Fibroblast of lung (primary cell): ENCODE measurements at places on chromosomes 2 and 18. TPM values are rescaled to one million over a fixed set of nuclear protein-coding genes. Genes with fewer than 3 reads are reported as not detected.
A peak's percentile ranks its signal among the peaks of the same experiment; 100 is the strongest.

- peak; percentile 32 for DNase-seq
- H3K4me1 ChIP-seq = no peaks in the 10 kb centered on the region
- no peaks in the 10 kb centered on the region for H3K36me3 ChIP-seq
- no peak overlapping the region for H3K4me3 ChIP-seq
- no peaks in the 10 kb centered on the region for H3K27me3 ChIP-seq
These were observed 99.8 kb downstream of the CACNB4 start for GRCh38 chr2:151999053-151999452.

DNA sequence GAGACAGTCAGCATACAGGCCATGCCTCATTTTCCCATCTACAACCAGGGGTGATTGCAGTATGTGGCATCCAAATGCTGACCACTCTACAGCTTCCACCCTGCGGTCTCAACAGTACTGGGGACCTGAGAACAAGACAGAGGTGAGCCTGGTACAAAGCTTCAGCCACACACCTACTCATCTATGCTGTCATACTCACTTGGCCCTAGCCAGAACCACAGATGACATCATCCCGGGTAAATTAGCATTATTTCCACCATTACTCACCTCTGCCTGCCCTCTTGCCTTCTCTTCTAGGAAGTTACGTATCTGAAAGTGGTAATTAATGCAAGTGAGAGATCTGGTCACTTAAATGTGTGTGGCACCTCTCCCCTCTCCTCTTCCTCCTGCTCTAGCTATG is 208.2 kb upstream of the ARL4C start:
- no peaks in the 10 kb centered on the region for H3K27me3 ChIP-seq
- H3K4me3 ChIP-seq = no peak overlapping the region
- DNase-seq = peak; percentile 96

DNA sequence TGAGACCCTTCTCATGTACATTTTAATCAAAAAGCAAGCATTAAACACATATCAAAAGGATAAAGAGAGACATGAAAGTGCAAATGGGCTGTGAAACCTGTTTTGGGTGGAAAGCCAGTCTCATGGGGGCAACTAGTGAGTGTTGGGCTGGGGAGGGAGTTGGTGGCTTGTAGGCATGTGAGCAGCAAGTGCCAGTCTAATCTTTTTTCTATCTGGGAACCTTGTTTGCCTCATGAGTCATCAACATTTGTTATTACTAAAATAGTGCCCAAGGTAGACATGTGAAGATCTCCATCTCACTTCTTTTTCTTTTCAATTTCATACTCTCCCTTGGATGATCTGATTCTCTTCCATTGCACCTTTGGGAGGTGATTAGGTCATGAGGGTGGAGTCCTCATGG is 613.9 kb upstream of the GYPC start:
- no peaks in the 10 kb centered on the region for H3K27me3 ChIP-seq
- no peaks in the 10 kb centered on the region for H3K4me1 ChIP-seq
- no peak for DNase-seq
- no peaks in the 10 kb centered on the region for H3K36me3 ChIP-seq
- no peak overlapping the region for H3K27ac ChIP-seq

DNA sequence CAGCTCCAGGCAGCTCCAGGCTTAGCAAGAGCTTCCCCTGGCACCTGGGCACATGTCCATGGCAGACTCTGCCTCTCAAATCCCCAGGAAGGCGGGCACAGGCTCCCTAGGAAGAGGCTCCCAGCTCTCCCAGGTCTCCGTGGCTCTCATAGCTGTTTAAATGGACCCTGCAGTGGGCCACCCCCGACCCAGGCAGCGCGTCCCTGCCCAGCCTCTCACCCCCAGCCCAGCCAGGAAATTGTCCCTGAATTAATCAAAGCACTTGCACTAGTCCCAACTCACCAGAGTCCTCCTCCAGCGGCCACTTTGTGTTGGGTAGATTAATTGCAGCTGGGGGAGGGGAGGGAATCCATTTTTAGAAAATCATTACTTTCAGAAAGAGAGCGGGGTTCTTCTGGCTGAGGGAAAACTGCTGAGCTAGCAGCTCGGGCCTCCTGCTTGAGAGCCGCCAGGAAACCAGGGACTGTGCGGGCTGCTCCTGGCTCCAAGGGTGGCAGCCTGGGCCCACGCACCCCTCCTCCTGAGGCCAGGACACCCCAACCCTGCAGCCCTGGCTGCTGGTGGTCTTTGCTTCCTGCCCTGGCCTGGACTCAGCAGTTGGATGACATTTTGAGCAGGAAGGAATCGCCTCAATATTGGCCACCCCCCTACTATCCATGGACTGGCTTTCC is 36.0 kb downstream of the SMAD7 start:
- H3K27me3 ChIP-seq = no peaks in the 10 kb centered on the region
- no peak for DNase-seq
- no peaks in the 10 kb centered on the region for H3K4me1 ChIP-seq
- no peaks in the 10 kb centered on the region for H3K36me3 ChIP-seq

DNA sequence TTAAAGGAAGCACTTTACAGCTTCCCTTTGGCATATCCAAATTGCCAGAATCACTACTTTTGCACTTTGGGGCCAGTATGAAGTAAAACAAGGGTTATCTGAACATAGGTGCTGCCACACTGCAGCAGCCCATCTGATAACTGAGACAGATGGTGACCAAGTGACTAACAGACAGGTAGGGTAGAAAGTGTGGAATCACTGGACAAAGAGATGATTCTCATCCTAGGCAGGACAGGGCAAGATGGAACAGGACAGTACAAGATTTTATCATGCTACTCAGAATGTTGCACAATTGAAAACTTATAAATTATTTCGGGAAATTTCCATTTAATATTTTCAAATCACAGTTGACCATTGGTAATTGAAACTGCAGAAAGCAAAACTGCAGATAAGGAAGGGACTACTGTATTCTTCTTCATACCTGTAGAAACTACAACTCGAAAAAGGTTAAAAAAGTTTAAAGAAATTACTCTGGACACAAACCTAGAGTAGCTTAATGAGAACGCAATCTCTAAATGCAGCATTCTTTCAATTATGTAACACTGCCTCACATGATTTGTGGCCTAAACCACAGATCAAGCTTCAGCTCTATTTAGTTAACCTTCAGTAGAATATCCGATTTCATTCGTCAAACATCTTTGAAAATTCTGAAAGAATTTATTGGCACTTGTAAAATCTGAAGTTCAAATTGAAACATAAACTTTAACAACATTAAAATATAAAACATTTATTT is 31.4 kb downstream of the HEATR5B start:
- H3K4me1 ChIP-seq = no peaks in the 10 kb centered on the region
- no peaks in the 10 kb centered on the region for H3K27me3 ChIP-seq
- H3K27ac ChIP-seq = no peak overlapping the region
- DNase-seq = no peak
- no peak overlapping the region for H3K4me3 ChIP-seq

GRCh38 chr18:55186588-55186987 is 227.3 kb upstream of the CCDC68 start:
- no peak overlapping the region for H3K27ac ChIP-seq
- DNase-seq = no peak
- H3K36me3 ChIP-seq = no peaks in the 10 kb centered on the region
- no peaks in the 10 kb centered on the region for H3K4me1 ChIP-seq
- H3K27me3 ChIP-seq = peaks cover 5% of the 10 kb centered on the region

GRCh38 chr18:39341129-39341528 is 1775.5 kb upstream of the CELF4 start:
- H3K4me3 ChIP-seq = no peak overlapping the region
- DNase-seq = no peak
- no peaks in the 10 kb centered on the region for H3K4me1 ChIP-seq
- H3K27me3 ChIP-seq = no peaks in the 10 kb centered on the region

DNA sequence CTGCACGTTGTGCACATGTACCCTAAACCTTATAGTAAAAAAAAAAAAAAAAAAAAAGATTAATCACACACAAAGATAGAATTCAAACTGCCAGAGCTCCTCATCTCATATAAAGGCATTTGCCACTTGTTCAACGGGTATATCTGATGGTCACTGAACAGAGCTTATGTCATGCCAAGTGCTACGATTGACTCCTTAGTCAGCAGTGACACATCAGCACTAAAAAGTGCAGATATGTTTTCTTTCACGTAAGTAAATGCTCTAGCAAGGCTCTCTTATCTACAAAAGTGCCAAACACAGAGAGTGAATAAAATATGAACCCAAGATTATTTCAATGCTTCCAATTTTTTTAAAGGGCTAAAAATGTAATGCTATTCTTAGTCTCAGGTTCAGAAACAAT is 1.1 kb downstream of the LMAN1 start:
- peak overlapping the region; percentile 97 for H3K27ac ChIP-seq
- peak overlapping the region; percentile 98 for H3K4me3 ChIP-seq
- peak; percentile 92 for DNase-seq
- no peaks in the 10 kb centered on the region for H3K27me3 ChIP-seq
- H3K4me1 ChIP-seq = peaks cover 5% of the 10 kb centered on the region

- H3K4me1 ChIP-seq = no peaks in the 10 kb centered on the region
These were observed 97.7 kb downstream of the DGKD start for GRCh38 chr2:233451950-233452349.

DNA sequence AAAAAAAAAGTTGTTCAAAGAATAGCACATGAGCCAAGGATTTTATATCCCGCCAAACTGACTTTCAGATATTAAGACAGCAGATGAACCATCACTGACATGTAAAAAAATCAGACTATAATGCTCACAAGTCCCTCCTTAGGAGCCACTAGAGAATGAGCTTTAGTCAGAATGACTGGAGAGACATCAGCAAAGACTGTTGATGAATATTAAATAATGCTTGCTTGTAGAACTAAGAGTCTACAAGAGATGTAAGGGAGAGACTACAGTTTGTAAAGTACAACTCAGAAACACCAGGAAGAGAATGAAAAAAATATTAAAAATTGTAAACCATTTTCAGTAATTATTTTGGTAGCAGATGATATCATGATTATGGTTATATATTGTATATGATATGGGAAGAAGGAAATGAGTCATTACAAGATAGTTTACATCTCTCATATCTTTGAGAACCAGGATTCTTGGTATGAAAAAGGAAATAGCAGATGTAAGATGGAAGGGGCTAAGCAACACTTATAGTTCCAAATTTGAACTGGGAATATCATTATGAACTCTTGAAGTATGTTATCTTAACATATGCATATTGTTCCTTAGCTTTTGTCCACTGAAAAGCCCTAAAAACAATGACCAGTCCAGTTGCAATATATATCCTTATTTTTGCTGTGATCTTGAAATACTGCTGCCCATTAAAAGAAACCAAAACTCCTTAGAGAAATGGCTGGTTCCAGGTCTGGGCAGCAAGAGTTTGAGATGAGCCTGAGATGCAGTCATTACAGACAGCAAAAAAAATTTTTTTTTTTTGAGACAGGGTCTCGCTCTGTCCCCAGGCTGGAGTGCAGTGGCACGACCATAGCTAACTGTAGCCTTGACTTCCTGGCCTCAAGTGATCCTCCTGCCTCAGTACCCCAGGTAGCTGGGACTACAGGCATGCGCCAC is 55.7 kb downstream of the PTPN2 start:
- no peak overlapping the region for H3K27ac ChIP-seq
- no peak for DNase-seq
- peaks cover 1% of the 10 kb centered on the region for H3K36me3 ChIP-seq
- H3K4me1 ChIP-seq = no peaks in the 10 kb centered on the region
- H3K27me3 ChIP-seq = no peaks in the 10 kb centered on the region

DNA sequence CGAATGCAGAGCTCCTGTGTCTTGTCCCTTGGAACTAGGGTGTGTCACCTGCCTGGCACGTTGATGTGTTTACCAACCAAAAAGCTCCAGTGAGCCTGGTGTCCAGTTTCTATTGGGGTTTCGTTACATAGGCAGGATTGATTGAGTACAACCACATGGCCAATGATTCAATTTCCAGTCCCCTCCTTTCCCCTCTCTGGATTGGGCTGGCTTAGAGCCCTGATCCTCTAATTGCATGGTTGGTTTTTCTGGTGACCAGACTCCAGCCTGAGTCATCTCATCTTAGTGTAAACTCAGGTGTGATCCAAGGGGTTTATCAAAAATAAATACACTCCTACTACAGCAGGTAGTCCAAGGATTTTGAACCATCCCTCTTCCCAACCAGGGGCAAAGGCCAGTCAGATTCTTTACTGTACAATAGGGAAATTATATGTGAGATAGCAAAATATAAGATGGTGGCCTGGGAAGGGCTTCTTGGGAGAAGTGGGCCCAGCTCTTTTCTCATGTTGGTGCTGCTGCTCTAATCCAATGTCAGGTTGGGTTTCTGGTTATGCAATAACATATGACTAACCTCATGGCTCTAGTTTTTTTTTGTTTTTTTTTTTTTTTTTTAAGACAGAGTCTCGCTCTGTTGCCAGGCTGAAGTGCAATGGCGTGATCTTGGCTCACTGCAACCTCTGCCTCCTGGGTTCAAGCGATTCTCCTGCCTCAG is 64.7 kb upstream of the MGAT5 start:
- DNase-seq = peak; percentile 51
- H3K4me1 ChIP-seq = peaks cover 9% of the 10 kb centered on the region
- no peak overlapping the region for H3K27ac ChIP-seq
- no peaks in the 10 kb centered on the region for H3K27me3 ChIP-seq

DNA sequence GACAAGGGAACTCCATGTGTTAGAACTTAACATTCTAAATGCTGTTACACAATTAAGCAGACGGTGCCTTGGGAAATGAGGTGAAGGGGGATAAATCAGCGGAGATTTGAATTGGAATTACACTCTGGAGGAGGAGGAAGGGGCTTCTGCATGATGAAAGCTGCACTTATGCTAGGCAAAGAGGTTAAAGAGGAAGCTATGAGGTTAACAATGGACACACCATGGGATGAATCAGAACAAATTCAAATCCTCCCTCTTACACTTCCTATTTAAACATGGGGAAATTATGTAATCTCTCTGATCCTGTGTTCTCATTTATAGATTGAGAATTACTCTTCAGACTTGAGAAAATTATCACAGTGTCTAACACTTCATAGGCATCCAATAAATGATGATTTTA is 121.5 kb upstream of the SIX2 start:
- no peak for DNase-seq
- H3K4me3 ChIP-seq = no peak overlapping the region
- peaks cover 5% of the 10 kb centered on the region for H3K4me1 ChIP-seq
- H3K36me3 ChIP-seq = no peaks in the 10 kb centered on the region
- no peak overlapping the region for H3K27ac ChIP-seq
- peaks cover 4% of the 10 kb centered on the region for H3K27me3 ChIP-seq

GRCh38 chr2:59077026-59077725 is 836.1 kb upstream of the FANCL start:
- H3K27me3 ChIP-seq = no peaks in the 10 kb centered on the region
- H3K4me3 ChIP-seq = no peak overlapping the region
- H3K27ac ChIP-seq = no peak overlapping the region
- H3K36me3 ChIP-seq = no peaks in the 10 kb centered on the region

- H3K4me3 ChIP-seq = no peak overlapping the region
- H3K27ac ChIP-seq = no peak overlapping the region
- H3K36me3 ChIP-seq = no peaks in the 10 kb centered on the region
- H3K4me1 ChIP-seq = no peaks in the 10 kb centered on the region
- peaks cover 10% of the 10 kb centered on the region for H3K27me3 ChIP-seq
- no peak for DNase-seq
These were observed 5.0 kb upstream of the DGKD start for GRCh38 chr2:233349005-233349998.

GRCh38 chr18:38496222-38496793 is 930.7 kb upstream of the CELF4 start:
- no peaks in the 10 kb centered on the region for H3K27me3 ChIP-seq
- H3K27ac ChIP-seq = no peak overlapping the region
- no peak for DNase-seq
- H3K4me1 ChIP-seq = no peaks in the 10 kb centered on the region
- H3K36me3 ChIP-seq = no peaks in the 10 kb centered on the region

- peaks cover 4% of the 10 kb centered on the region for H3K27me3 ChIP-seq
- DNase-seq = no peak
- H3K4me1 ChIP-seq = no peaks in the 10 kb centered on the region
These were observed 144.2 kb upstream of the CYP1B1 start for GRCh38 chr2:38220164-38220563.

LOXHD1 gene
- total RNA-seq = not detected in 2 replicates

SERPINB12 gene
- total RNA-seq = not detected in 2 replicates

COL4A3 gene
- total RNA-seq = 0.26 and 0.33 TPM in 2 replicates

POLE4 gene
- total RNA-seq = 26.3 and 26.7 TPM in 2 replicates

MREG gene
- total RNA-seq = 1.8 and 3.5 TPM in 2 replicates

MOGAT1 gene
- not detected in 2 replicates for total RNA-seq

SH3BP4 gene
- total RNA-seq = 36.5 and 74.8 TPM in 2 replicates

LONRF2 gene
- under 0.01 TPM in 2 replicates for total RNA-seq
